ENCODE measurements at places on chromosomes 2 and 18.

GRCh38 chr2:132978840-132979239, 308.8 kb upstream of the LYPD1 start:
- DNase-seq: no peak
- no peaks in the 10 kb centered on the region for H3K27me3 ChIP-seq
- no peak overlapping the region for H3K27ac ChIP-seq
- H3K4me3 ChIP-seq: no peak overlapping the region

GRCh38 chr2:120597595-120598193, 138.0 kb upstream of the GLI2 start:
- H3K4me1 ChIP-seq: no peaks in the 10 kb centered on the region
- no peaks in the 10 kb centered on the region for H3K27me3 ChIP-seq
- no peak overlapping the region for H3K4me3 ChIP-seq

- peaks cover 31% of the 10 kb centered on the region for H3K36me3 ChIP-seq
- DNase-seq: peak; percentile 93
- H3K27ac ChIP-seq: peak overlapping the region; percentile 98
Measured at GRCh38 chr2:181457741-181458425, 697 bp downstream of the ITGA4 start.

DNA sequence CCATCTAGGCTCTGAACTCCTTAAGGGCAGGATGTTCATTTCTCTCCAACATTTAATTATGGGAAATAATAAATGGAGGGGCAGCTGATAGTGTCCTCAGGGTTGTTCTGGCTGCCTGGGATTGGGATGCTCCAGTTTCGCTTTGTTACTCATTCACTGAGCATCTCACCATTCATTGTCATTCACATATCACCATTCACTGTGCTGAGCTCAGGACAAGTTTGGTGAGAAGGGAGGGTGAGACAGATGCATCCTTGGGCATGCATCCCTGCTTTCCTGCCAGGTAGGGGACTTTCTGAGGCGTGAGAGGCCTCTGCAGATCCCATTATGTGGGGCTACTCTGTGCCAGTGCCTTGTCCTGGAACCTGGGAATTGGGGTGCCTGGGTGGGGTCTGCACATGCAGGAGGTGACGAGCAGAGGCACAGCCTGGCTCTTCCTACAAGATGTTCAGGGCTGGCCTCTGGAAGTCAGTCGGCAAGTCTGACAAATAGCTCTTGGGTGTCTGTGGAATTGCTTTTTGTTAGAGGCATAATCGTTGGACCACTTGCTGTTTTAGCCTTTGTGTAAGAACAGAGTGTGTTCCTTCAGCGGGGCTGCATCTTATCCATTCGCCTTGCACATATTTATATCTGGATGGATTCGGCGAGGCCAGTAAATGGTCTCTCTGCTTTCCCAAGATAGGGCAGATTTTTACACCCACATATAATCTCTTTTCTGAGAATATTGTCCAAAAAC, 323.2 kb upstream of the THSD7B start:
- H3K27me3 ChIP-seq: no peaks in the 10 kb centered on the region
- no peaks in the 10 kb centered on the region for H3K36me3 ChIP-seq
- no peak overlapping the region for H3K27ac ChIP-seq
- no peaks in the 10 kb centered on the region for H3K4me1 ChIP-seq
- no peak for DNase-seq
- H3K4me3 ChIP-seq: no peak overlapping the region

DNA sequence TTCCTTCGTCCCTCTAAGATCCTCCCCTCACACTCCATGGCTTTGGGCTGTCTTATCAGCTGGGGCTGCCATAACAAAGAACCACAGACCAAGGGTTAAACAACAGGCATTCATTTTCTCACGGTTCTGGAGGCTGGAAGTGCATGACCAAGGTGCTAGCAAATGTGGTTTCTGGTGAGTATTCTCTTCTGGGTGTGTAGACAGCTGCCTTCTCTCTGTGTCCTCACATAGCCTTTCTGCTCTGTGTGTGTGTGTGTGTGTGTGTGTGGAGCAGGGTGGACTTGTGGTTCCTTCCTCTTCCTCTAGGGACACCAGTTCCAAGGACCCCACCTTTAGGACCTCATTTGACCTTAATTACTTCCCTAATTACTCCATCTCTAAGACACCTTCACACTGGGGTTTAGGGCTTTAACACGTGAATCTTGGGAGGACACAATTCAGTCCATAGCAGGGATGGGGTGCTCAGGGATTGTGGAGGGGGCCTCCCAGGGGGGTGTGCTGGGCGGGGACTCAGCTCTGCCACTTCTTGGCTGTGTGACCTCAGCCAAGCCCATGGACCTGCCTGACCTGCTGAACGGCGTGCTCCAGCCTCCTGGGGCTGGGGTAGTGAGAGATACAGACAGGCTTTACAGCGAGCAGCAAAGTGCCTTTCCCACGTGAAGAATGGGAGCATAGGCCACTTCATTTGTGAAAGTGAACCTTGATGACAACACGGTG, 38.0 kb downstream of the ACKR3 start:
- no peaks in the 10 kb centered on the region for H3K4me1 ChIP-seq
- H3K36me3 ChIP-seq: no peaks in the 10 kb centered on the region
- no peaks in the 10 kb centered on the region for H3K27me3 ChIP-seq
- no peak overlapping the region for H3K27ac ChIP-seq

DNA sequence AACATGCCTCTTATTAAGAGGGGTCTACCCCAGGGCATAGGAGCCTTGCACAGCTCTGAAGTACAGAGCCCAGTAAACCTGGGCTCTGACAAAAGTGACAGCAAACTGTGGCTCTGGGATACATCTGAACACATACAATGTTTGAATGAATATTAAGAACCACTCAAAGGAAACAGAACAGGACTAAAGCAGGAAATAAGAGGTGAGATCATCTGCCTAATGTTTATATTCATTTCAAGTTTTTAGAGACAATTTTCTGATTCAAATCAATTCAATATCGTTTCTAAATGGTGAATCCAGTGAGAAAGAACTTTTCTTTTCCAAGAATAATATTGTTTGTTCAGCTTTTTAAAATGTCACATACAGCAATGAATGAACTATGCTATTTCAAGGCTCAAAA, 136.7 kb upstream of the CAVIN2 start:
- H3K27me3 ChIP-seq: no peaks in the 10 kb centered on the region
- H3K36me3 ChIP-seq: no peaks in the 10 kb centered on the region
- no peaks in the 10 kb centered on the region for H3K4me1 ChIP-seq
- no peak for DNase-seq
- H3K4me3 ChIP-seq: no peak overlapping the region
